ENCODE measurements at places on chromosomes 4 and X. TPM values are rescaled to one million over a fixed set of nuclear protein-coding genes. Genes with fewer than 3 reads are reported as not detected.

The ZRSR2 gene
- total RNA-seq, result 15.7 TPM

The TRIM75 gene
- not detected for total RNA-seq

The TMPRSS11F gene
- total RNA-seq, result not detected

The MAOB gene
- not detected for total RNA-seq

The XK gene
- not detected for total RNA-seq

The GLRA3 gene
- total RNA-seq, result not detected

The SMIM10L2A gene
- total RNA-seq, result 0.40 TPM

The DCAF12L2 gene
- not detected for total RNA-seq

The SPIN2A gene
- 0.72 TPM for total RNA-seq

The TTC29 gene
- total RNA-seq, result not detected

The RNF212 gene
- 0.98 TPM for total RNA-seq

The ODAPH gene
- not detected for total RNA-seq

The MUC7 gene
- total RNA-seq, result not detected

The CXCL1 gene
- not detected for total RNA-seq

The IL21 gene
- 49.9 TPM for total RNA-seq

The MAGEA1 gene
- total RNA-seq, result not detected

The RHOXF2 gene
- not detected for total RNA-seq

Data from activated naive CD4-positive, alpha-beta T cell treated with anti-CD3 and anti-CD28 coated beads for 36 hours (primary cell).